ENCODE measurements at places on chromosomes 1 and 21.

- DNase-seq, result no peak
Observed at GRCh38 chr1:173823781-173824314, 625 bp upstream of the DARS2 start.

GRCh38 chr21:42309753-42310213 lies 5.4 kb downstream of the TFF3 start:
- DNase-seq, result peak; percentile 76

- no peak for DNase-seq
Observed at GRCh38 chr1:206933333-206933945, 11.7 kb upstream of the FCMR start.

DNA sequence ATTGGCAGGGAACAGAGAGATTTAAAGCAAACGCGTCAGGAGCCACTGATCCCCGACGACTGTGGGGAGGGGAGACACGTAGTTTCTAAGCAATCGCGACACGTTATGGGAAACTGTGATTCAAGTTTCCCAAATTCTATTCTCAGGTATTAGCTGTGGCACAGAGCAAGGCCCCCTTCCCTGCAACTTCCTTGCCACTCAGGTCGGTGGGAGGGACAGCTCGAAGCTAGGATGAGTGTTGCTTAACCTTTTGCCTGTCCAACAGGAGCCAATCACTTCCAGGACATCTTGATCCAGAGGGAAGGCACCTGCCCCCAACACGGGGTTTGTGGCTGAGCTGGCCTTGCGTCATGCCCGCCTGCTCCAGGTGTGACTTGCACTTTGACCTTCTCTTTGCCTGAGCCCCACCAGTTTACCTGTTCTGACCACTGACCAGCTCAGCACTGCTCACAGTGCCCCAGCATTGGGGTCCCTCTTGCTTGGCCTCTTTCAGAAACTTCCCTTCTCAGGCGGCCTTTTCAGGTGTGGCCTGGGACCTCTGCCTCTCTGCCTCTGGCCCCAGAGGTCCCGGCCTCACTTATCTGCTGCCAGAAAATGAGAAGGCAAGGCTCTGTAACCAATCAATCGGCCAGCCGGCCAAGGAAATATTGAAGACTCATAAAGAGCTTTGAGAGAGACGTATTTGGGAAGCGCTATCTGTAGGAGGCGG lies 24.6 kb downstream of the TEX35 start:
- no peak for DNase-seq

DNA sequence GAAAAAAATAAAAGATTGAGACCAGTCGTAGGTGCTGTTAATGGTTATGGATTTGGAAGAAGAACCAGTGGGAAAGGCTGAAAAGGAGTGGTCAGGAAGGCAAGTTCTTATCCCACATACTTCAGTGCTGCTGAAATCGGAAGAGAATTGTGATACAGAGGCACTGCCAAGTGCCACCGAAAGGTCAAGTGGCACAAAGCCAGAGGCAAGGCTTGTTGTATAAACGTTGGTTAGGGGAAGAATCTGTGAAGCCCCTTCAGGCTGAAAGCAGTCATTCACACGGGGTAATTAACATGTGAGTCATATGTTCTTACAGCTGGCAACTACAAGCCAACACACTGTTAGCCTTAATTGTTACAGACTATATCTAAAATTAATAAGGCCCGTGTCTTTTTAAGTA lies 48.8 kb downstream of the ZBTB40 start:
- peak; percentile 10 for DNase-seq

- no peak for DNase-seq
Observed at GRCh38 chr21:42154237-42155044, 64.5 kb upstream of the ABCG1 start.

- DNase-seq, result no peak
Observed at GRCh38 chr21:14096172-14096571, 114.6 kb downstream of the LIPI start.

- DNase-seq, result no peak
Observed at GRCh38 chr1:185670187-185670627, 64.0 kb upstream of the HMCN1 start.

DNA sequence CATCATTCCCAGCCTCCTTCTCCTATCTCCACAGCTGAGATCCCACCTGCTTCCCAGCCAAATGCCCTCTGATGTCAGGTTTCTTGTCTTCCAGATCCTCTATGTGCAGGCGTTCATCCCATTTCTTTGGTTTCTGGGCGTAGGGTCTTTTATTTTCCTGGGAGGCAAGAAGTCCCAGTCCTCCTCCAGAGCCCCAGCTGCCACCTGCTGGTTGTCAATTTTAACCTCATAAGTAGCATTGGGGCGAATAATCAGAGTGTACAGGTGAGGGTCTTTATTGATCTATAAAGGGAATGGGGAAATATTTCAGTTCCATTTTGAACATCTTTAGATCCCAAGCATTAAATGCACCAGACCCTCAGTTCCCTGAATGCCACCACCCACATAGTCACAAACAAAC lies 47.2 kb upstream of the EPS15 start:
- no peak for DNase-seq

DNA sequence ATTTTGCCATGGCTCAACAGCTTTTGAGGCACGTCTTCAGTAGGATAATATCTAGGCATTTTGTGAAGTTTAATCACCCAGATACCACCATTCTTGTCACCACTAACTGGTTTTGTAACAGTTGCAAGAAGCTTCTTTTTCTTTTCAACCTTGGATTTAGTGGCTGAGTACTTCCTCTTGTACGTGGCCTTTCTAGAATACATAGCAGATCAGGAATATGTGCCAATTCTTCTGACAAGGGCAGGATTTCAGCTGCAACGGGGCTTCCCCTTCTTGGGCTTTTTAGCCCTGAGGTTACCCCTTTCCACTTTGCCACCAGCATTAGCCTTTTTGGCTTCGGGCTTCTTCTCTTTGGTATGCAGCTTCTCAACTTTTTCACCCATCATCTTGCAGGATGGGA lies 79.3 kb upstream of the WARS2 start:
- DNase-seq, result no peak

- DNase-seq, result no peak
Observed at GRCh38 chr1:31623365-31623764, 5.9 kb downstream of the HCRTR1 start.

GRCh38 chr1:182995894-182996293 lies 27.3 kb upstream of the LAMC1 start:
- DNase-seq, result no peak

- peak; percentile 10 for DNase-seq
Observed at GRCh38 chr1:195462646-195463045, 1145.6 kb downstream of the KCNT2 start.

GRCh38 chr1:181175356-181175910 lies 86.9 kb downstream of the IER5 start:
- no peak for DNase-seq

- DNase-seq, result no peak
Observed at GRCh38 chr1:181936269-181936668, 125.2 kb downstream of the ZNF648 start.

GRCh38 chr1:181038399-181038873 lies 4.7 kb downstream of the MR1 start:
- peak; percentile 45 for DNase-seq

GRCh38 chr1:119310301-119310700 lies 58.3 kb upstream of the HAO2 start:
- no peak for DNase-seq

- DNase-seq, result no peak
Observed at GRCh38 chr1:206062464-206062863, 9.5 kb downstream of the RHEX start.

DNA sequence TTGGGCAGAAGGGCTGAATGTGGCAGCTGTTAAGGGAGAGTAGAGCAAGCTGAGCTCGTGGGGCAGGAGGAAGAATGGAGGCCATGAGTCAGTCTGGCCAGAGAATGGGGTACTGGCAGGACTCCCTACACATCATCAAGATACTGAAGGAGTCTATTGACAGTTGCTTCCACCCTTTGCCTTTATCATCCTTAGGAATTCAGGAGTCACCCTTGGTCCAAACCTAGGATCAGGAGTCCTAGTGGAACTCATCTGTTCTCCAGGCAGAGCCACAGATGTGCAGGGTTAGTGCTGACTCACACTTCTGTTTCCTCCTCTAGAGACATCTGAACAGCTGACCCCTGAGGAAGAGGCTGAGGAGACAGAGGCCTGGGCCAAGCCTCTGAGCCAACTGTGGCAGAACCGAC lies 18.7 kb upstream of the ST3GAL3 start:
- DNase-seq, result no peak

- DNase-seq, result no peak
Observed at GRCh38 chr1:59041646-59042277, 255.1 kb upstream of the FGGY start.

GRCh38 chr21:35738347-35738961 lies 321.9 kb downstream of the SETD4 start:
- peak; percentile 44 for DNase-seq

GRCh38 chr1:19582318-19582717 lies 61.8 kb upstream of the NBL1 start:
- no peak for DNase-seq

DNA sequence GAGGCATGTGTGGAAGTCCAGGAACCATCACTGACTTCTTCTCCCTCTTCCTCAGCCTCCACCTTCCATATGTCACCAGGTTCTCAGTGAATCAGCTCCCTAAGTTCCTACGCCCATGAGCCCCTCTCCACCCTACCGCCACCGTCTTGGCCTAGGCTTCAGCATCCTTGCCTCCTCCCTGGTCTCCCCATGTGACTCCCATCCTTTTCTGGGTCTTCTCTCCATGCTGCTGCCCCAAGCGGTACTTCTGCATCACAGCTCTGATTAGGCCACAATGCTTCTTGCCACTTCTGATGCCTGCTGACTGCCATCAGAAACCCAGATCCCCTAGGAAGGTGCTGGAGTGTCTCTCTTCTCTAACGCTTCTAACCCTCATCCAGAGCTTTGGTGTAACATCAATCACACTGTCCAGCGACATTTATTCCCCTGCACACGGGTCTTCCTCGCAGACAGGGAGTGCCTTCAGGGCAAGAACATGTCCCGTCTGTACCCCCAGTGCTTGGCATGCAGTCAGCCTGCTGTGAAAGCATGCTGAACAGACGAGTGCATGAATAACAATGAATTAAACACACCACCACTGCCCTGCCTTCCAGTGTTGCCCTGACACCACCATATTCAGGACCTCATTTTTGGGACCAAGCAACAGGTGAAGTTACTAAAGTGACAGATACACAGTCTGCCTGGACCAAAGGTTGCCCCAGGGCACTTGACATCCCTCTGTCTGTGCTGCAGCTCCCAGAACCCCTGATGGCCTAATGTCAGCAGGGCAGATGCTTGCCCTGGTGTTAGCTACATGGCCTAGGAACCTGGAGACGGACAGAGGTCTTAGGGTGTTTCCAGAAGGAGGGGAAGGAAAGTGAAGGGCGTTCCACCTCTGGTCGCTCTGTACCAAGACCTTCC lies 158.7 kb upstream of the EDN2 start:
- DNase-seq, result no peak

DNA sequence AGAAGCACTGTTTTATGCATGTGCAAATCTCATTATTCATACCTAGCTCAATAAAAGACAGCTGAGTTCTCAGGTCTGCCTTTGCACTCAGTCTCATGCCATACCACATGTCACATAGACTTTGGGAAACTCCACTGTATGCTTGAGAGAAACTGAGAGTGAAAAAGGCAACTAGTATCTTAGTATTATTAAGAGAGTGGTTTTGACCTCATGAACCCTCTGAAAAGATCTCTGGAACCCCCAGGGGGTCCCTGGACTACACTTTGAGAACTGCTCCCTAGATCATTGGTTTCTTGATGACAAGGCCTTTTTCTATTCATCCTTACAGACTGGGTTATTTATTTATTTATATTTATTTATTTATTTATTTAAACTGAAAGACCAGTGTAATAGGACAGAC lies 3.7 kb upstream of the RHEX start:
- no peak for DNase-seq

DNA sequence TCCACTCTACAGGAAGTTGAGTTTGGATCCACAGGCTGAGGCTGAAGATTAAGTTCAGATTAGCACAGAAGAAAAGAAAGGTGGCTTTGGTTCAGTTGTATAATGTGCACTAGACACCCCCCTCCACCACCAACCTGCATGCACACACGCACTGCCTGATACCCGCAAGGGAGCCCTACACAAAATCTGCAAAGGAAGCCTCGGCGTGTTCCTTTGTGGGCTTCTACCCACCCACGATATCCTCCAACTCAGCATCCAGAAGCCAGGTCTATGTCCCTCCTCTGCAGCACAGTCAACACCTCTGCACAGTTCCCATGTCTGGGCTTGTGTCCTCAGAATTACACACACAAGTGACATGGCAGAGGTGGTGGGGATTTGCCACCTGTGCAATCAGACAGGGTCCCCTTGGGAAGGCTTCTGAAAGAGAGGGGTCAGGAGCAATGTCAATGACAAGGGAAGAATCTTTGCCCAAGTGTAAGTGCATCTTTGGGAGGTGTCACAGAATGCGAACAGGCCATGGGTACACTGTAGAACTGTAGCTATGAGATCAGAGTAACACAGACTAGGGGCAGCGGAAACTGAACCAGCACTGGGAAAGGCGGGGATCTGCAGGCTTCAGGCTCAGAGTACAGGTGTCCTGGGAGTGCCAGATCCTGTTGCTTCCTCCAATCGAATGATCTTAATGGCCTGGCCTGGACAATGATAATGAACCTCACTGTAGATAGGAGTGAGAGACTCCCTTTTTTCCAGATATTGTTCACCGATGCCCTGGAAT lies 148.6 kb upstream of the ETV3 start:
- DNase-seq, result no peak

DNA sequence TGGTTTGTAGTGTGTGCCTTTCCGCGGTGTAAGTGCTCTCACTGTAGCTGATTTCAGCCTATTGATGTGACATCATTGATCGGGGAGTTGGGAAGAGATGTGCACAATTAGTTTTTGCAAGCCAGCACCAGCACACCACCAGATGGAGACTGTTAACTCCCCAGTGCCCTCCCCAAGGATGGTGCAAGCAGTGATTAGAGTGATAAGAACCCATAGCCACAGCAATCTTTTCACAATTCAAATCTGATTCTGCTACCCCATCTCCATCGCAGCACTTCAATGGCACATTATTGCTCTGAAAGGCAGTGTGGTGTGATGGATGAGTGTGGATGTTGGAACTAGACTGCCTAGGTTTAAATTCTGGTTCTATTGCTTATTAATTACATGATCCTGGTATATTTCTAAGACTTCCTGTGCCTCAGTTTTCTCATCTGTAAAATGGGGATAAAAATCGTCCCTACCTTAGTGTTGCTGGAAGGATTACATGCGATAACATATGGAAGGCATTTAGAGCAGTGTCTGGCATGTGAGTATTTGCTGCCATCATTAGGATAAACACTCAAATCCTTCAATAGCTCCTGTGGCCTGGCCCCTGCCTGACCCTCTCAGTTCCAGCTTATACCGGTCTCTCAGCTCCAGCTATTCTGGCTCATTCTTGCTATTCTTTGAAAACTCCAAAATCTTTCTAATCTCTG lies 6.7 kb downstream of the CSF3R start:
- no peak for DNase-seq

- no peak for DNase-seq
Observed at GRCh38 chr1:68213843-68214242, 18.5 kb downstream of the WLS start.

- DNase-seq, result no peak
Observed at GRCh38 chr21:36727866-36728265, 29.0 kb downstream of the SIM2 start.

Data from muscle of back (tissue), 13 donors.